ENCODE measurements at places on chromosomes 12 and 14.

GRCh38 chr12:122123051-122123760 is 44.6 kb downstream of the MLXIP start:
- DNase-seq: peak; percentile 80

DNA sequence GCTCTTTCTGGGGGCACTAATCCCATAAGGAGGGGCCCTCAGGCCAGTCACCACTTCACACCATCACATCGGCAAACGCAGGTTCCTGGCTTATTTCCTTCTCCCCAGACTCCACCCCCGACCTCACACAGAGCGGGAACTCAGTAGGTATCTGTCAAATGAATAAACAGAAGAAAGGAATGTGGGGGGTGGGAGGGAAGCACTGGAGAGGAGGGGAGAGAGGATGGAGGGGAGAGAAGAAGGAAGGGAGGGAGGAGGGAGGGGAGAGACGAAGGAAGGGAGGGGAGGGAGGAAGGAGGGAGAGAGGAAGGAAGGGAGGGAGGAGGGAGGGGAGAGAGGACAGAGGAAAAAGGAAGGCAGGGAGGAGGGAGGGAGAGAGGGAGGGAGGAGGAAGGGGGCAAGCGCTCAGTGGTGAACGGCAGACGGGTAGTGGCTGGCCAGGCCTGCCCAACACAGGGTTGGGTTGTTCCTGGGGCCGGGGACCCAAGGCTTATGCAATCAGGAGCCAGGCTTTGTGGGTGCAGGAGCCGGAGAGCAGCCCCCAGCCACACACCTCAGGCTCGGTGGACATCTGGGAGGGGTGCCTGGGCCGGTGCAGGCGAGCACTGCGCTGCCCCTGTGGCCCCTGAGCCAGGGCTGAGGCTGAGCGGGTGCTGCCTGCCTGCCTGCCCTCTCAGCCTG is 52.6 kb upstream of the FBRSL1 start:
- DNase-seq: no peak

GRCh38 chr12:88388566-88389540 is 191.4 kb downstream of the KITLG start:
- no peak for DNase-seq

- no peak for DNase-seq
Measured at GRCh38 chr12:119748497-119748896, 80.6 kb downstream of the PRKAB1 start.

DNA sequence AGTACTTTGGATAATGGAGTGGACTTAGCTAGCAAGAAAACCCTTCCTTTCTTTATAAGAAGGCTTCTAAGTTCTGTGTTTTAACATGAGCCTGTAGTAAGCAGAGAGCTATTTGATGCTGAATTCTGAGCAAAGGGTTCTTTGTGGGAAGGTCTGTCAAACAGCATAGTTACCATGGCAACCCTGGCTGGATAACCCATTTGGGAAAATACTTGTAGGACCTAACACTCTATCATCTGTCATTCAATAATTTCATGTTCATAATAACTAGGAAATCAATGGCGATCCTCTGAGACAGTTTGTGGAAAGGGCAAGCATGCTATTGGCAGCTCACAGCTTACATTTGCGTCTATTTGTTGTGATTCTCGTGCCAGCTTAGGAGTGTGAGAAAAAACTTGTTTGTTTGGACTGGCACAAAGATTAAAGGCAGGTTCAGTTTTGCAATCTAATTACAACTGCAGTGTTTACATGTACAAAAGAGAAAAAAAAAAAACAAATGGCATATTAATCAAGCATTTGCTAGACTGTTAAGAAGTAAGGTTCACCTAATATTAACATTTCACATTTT is 219.2 kb downstream of the PDZRN4 start:
- no peak for DNase-seq

GRCh38 chr14:74973003-74973653 is 17.7 kb upstream of the PGF start:
- peak; percentile 29 for DNase-seq

- no peak for DNase-seq
Measured at GRCh38 chr14:87251011-87251410, 742.0 kb downstream of the GALC start.

GRCh38 chr12:19201661-19202060 is 72.1 kb downstream of the PLEKHA5 start:
- no peak for DNase-seq

GRCh38 chr14:33377596-33378390 is 439.1 kb downstream of the NPAS3 start:
- no peak for DNase-seq

DNA sequence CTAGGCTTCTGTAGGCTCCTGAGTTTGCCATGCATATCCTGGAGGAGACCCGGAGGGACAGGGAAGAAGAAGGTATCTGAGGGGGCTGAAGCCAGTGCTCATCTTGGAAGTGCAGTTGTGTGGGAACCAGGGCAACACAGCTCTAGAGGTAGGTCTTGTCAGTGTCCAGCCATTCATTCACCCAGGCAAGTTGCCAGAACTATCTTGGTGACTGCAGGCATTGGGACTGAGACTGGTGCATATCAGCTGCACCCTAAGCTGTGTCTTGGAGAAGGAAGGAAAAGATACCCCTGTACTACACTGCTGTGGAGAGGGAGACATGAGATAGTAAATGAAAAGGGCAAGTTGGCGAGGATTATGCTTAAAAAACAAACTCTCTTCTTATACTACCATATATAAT is 4.9 kb upstream of the WIF1 start:
- no peak for DNase-seq

DNA sequence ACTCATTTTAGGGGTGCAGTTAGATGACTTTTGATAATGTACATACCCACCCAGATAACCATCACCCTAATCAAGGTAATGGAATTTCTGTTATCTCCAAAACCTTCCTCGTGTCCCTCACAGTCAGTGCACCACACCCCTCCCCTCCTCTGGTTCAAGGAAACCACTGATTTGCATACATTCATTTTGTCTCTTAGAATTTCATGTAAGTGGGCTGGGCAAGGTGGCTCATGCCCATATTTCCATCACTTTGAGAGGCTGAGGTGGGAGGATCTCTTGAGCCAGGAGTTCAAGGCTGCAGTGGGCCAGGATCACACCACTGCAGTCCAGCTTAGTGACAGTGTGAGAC is 15.7 kb downstream of the ADIPOR2 start:
- DNase-seq: no peak

DNA sequence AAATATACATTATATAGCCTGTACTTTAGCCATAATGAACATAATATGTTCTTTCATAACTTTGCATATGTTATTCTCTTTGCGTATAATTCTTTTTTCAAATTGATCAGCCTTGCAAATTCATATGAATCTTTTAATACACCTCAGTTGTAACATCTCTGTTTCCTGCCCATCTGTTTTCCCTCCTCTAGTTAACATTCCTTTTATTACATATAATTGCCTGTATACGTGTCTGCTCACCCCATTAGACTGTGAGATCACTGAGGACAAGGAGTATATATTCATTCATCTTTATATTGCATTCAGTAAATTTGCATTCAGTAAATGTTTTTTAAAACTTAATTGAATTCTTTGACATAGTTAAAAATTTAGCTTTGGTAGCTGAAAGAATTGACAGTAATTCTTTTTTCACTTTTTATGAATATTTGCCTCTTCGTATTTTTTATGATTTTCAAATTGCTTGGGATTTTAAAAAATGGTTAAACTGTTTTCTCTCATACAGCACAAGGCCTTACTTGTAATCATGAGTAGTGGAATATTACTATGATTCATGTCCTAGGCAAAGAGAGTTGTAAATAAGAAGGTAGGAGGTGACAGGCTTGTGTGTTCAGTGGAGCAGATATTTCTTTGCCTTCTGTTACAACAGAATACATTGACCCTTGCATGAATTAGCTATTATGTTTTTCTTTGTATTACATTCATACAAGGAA is 32.8 kb upstream of the KLHL42 start:
- DNase-seq: no peak

GRCh38 chr12:104555648-104556047 is 98.9 kb downstream of the CHST11 start:
- no peak for DNase-seq

GRCh38 chr14:64849940-64850339 is 29.8 kb downstream of the SPTB start:
- no peak for DNase-seq

DNA sequence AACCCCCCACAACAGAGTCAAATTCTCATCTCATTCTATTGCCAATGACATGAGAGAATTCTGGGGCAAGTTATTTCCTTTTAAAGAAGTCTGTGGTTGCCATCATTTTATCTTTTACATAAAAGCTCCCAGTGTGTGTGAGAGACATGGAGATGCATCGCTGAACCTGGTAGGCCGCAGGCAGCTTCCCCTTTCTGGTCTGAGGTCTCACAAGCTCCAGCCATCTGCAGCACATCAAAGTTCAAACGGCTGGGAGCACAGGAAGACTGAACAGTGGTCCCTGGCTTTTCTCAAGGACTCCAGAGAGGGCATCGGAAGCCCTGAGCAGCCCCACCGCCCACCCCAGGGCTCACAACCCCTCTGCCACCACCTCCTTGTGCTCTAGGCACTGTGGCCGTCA is 141.7 kb downstream of the RIMBP2 start:
- no peak for DNase-seq

GRCh38 chr14:51682411-51682810 is 30.7 kb downstream of the FRMD6 start:
- no peak for DNase-seq

DNA sequence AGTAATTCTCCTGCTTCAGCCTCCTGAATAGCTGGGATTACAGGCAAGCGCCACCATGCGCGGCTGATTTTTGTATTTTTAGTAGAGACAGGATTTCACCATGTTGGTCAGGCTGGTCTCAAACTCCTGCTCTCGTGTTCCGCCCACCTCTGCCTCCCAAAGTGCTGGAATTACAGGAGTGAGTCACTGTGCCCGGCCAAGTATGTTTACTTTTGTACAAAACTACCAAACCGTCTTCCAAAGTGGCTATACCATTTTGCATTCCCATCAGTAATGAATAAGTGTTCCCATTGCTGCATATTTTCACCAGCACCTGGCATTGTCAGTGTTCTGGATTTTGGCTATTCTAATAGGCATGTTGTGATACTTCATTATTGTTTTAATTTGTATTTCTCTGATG is 8.4 kb upstream of the KRT6A start:
- no peak for DNase-seq

- DNase-seq: no peak
Measured at GRCh38 chr14:24172261-24172860, 481 bp downstream of the REC8 start.

DNA sequence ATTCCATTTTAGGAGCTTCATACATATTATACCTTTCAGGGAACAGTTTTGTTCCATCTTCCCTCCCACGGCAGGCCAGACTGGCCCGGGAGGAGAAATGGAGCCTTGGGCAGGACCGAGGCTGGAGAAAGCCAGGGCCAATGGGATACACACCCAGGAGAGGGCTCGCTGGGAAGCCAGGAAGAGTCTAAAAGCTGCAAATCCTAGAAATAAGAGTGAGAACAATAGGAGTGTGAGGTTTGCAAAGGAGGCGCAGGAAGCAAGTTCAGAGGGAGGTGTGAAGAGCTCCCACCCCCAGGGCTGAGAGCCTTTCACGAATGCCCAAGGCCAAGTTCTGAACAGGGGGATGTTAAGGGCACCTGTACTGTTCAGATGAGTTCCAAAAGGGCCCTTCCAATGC is 67.5 kb upstream of the CPSF6 start:
- DNase-seq: no peak

DNA sequence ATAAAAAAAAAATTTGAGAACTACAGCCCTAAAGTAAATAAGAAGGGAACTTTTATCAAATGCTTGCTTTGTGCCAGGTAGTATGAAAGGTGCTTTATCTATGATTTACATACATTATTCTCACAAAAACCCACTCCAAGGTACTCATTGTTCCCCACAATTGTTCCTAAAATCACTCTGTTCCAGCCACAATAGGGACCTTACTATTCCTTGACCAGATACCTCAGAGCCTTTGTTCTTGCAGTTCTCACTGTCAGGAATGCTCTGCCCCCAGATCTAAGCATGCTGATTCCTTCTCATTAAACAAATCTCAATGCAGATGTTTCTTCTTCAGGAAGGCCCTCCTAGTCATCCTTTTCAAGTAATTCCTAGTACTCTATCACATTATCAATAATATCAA is 60.2 kb downstream of the PPP1R12A start:
- no peak for DNase-seq

DNA sequence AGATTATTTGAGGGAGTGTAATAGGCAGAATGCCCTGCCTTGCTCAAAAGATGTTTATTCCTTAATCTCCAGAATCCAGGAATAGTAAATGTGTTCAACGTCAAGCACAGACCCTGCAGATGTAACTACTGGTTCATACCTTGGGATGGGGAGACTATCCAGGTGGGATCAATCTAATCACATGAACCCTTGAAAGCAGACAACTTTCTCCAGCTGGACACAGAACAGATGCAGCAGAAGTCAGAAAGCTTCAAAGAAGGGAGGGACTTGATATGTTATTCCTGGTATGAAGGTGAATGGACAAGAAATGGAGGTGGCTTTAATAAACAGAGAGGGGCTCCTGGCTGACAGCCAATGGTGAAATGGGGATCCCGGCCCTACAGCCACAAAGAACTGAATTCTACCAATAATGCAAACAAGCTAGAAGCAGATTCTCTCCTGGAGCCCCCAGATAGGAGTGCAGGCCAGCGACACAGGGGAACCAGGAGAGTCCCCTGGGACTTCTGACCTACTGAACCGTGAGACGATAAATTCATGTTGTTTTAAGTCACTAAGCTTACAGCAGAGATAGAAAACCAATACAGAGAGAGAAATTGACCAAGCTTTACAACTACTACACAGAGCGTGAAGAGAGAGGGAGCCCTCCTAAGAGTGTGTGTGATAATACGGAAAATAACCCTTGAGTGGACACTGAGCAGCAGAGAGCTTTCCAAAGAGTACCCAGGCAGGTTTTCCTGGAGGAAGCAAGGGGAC is 133.5 kb upstream of the TMEM132C start:
- DNase-seq: no peak

GRCh38 chr12:27436029-27436428 is 10.5 kb upstream of the SMCO2 start:
- no peak for DNase-seq

GRCh38 chr14:64771161-64771560 is 66.9 kb downstream of the PLEKHG3 start:
- no peak for DNase-seq

DNA sequence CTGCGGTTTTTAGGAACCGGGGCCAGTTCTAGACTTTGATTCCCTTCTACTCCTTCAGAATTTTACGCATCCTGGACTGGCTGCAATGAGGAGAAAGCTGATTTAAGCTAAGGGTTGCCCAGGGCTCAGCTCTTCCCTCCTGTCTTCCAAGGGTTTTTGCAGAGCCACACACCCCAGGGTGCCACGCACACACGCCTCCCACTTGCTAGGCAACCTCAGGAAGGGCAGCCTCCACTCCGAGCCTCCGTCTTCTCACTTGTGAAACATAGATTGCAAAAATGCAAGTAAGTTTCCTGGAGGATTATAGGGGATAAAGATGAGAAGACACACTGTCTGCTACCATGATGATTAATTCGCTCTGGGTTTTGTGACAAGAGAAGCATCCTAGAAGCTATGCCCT is 31.7 kb downstream of the NOS1 start:
- DNase-seq: no peak

Data from activated CD4-positive, alpha-beta T cell treated with anti-CD3 and anti-CD28 coated beads, Interleukin-2, amount 50 U/mL, for 48 hours (primary cell).